ENCODE measurements at places on chromosomes 12 and 14.
A peak's percentile ranks its signal among the peaks of the same experiment; 100 is the strongest.

DNA sequence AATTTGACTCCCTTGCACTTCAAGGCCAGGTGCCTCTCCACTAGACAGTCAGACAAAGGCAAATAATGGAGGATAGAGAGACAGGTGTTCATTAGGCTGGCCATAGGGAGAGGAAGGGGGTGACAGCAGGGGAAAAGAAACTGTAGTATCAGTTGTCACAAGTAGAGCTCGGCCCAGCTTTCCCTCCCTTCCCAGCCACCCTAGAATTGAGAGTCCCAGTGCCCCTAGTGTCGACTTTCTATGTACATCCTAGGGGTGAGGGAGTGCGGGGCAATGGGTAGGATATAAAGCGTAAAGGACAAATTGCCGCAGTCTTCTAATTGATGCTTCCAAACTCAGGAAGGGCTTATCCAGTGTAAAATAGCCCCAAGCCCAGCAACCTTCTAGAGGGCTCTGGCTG is 39.0 kb downstream of the BAZ2A start:
- peak; percentile 54 for DNase-seq

DNA sequence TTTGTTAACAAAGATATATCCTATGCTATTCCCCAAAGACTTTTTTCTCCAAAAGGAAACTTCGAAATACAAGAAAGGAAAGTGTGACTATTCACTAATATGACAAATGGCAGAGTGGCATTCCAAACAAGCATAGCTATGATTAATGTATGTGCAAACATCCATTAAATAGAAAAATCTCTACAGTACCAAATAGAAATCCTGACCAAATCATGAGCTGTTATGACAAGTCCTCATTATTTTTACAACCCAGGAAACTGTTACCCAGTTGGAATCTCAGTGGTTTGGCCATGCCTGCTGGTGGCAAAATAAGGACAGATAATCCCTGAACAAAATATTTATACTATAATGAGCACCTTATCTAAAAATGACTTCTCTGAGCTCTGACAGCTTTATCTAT is 202.1 kb downstream of the SEC23A start:
- DNase-seq: no peak

GRCh38 chr14:68011406-68012028 is 191.9 kb downstream of the RAD51B start:
- no peak for DNase-seq

GRCh38 chr12:19245106-19245505 is 115.6 kb downstream of the PLEKHA5 start:
- DNase-seq: no peak

DNA sequence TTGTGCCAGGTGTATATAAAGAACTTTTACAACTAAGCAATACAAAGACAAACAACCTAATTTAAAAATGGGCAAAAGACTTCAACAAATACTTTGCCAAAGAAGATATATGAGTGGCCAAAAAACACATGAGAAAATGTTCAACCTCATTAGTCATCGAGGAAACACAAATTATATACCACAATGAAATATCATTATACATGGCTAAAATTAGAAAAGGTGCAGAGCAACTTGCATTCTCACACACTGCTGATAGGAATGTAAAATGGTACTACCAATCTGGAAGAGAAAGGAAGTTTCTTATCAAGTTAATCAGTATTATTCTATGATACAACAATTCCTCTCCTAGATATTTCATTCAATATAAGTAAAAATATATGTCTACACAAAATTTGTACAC is 131.6 kb upstream of the FRMD6 start:
- no peak for DNase-seq
